ENCODE measurements at places on chromosomes 16 and 17.

- DNase-seq: no peak
- no peaks in the 10 kb centered on the region for H3K36me3 ChIP-seq
- no peak overlapping the region for H3K27ac ChIP-seq
- no peaks in the 10 kb centered on the region for H3K4me1 ChIP-seq
- H3K27me3 ChIP-seq: no peaks in the 10 kb centered on the region
- no peak overlapping the region for H3K4me3 ChIP-seq
These were observed 11.1 kb upstream of the FUS start for GRCh38 chr16:31168848-31169247.

- DNase-seq: no peak
- H3K4me1 ChIP-seq: no peaks in the 10 kb centered on the region
- H3K27ac ChIP-seq: no peak overlapping the region
- H3K4me3 ChIP-seq: no peak overlapping the region
- peaks cover 78% of the 10 kb centered on the region for H3K36me3 ChIP-seq
These were observed 17.3 kb upstream of the TBKBP1 start for GRCh38 chr17:47676510-47677165.

DNA sequence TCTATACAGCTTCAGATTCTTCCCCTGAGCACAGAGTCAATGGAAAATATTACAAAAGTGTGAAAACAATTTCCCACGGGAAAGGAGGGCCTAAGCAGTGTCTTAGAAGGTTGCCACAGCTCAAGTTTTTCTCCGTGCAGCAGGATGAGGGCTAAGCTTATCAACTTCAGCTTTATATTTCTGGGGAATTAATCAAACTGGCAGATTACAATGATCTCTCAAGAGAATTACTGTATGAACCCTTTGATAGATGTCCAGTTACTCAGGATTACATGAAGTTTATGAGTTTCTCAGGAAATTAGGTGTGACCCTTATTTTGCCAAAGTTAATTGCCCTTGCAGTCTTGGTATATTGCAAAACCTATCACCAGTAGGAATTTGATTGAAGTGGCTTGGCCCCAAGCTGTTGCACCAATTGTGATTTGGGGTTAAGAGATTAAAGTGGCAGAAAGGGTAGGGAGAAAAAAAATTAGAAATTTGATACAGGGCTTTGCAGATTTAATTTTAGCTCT is 298.4 kb downstream of the MAP2K6 start:
- H3K36me3 ChIP-seq: no peaks in the 10 kb centered on the region
- DNase-seq: no peak
- H3K4me3 ChIP-seq: no peak overlapping the region
- peaks cover 11% of the 10 kb centered on the region for H3K4me1 ChIP-seq

- no peak overlapping the region for H3K27ac ChIP-seq
- H3K36me3 ChIP-seq: no peaks in the 10 kb centered on the region
- DNase-seq: peak; percentile 55
- peaks cover 3% of the 10 kb centered on the region for H3K4me1 ChIP-seq
- H3K27me3 ChIP-seq: peaks cover 34% of the 10 kb centered on the region
- H3K4me3 ChIP-seq: no peak overlapping the region
These were observed 19.9 kb upstream of the PLLP start for GRCh38 chr16:57304169-57305061.

DNA sequence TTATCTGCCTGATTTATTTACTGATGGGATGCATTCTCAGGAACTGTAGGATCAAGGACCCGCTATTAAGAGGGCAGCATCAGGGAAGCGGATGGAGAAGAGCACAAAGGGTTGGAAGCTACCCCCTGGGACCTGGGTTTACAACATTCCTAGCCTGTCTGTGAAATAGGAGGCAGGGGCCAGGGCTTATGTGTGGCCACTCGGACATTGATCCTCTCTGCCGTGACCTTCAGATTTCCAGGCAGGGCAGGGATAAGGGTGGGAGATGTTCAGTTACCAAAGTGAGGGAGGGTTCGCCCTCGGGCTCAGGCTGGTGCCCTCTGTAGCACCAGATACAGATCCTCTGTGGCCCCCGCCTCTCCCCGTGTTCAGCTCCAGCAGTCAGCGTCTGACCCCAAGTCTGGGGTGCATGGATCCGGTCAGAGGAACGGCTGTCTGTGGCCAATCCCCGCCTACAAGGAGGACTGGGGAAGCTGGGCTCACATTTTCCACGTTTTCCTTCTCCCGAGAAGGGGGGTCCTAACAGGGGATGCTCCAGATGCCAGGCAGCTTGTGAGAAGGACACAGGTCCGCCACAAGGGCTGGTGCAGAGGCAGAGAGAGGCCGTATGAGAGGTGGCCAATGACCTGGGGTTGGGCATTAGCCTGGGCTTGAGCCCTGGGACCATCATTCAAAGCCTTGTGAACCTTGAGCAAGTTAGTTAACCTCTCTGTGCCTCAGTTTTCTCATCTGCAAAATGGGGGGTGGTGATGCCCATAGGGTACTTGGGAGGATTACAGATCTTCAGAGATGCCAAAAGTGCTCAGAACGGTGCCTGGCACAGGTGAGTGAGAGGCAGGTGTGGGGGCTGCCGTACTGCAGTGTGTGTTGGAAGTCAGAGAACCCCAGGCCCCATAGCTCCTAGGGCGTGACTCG is 48.3 kb downstream of the ATP2C2 start:
- peaks cover 55% of the 10 kb centered on the region for H3K27me3 ChIP-seq
- DNase-seq: no peak
- no peaks in the 10 kb centered on the region for H3K4me1 ChIP-seq
- H3K27ac ChIP-seq: no peak overlapping the region
- H3K36me3 ChIP-seq: no peaks in the 10 kb centered on the region

GRCh38 chr16:58466396-58466795 is 33.5 kb upstream of the NDRG4 start:
- no peak overlapping the region for H3K27ac ChIP-seq
- H3K27me3 ChIP-seq: peaks cover 72% of the 10 kb centered on the region
- no peak overlapping the region for H3K4me3 ChIP-seq
- H3K36me3 ChIP-seq: no peaks in the 10 kb centered on the region
- H3K4me1 ChIP-seq: no peaks in the 10 kb centered on the region
- DNase-seq: no peak

All from IMR-90 (cell line).